SK-N-SH (cell line): ENCODE measurements at places on chromosomes 4 and X. TPM values are rescaled to one million over a fixed set of nuclear protein-coding genes. Genes with fewer than 3 reads are reported as not detected.

DNA sequence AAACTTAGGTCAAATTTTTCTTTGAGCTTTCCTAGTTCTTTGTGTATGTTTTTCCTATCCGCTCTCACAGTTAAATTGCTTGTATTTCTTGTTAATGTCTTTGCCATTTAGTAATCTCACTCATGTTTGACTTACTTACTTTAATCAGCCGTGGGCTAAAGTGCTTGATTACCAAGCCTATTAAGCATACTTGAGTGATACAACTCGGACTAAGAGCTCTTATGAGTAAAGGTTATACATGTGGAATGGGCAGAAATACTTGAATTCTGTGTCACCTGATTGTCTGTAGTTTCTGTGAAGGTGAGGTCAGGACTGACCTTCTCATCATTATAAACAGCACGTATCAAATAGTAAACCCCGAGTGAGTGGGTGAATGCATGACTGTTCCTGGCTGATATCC lies 664.5 kb downstream of the PDHA2 start:
- no peak for DNase-seq

DNA sequence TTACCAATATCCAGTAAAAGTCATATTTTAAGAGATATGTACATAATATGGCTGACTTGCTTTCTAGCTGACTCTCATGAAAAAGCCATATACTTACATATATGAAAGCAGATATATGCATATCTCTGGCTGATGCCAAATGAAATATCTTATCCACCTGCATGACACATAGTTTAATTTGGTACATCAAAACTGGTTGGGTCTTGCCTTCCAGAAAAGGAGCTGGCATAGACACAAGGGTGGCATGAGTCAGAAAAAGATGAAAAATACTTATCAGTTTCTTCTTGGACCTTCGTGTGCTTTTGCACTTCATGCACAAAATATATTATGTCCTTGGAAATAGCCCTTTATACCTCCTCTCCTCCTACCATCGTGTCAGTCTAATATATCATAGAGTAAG lies 32.1 kb downstream of the TIGD4 start:
- DNase-seq = no peak

ACE2 gene
- not detected in 2 replicates for polyA plus RNA-seq

SPOCK3 gene
- not detected in 2 replicates for polyA plus RNA-seq

DNA sequence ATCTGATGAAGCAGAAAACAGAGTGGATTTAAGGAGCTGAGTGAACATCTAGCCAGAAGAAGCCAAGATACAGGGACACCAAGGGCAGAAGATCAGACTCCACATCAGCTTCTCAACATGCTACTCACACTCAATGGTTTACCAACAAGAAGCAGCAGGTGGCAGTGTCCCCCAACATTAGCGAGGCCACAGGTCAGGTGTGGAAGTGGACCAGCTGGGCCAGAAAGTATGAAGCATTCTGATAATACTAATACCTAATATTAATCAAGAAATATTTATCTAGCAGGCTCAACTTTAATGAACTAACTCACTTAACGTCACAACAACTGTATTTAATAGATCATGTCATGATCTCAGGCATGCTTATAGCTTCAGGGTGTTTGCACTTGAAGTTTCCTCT lies 73.4 kb upstream of the TTC29 start:
- peak; percentile 34 for DNase-seq

DNA sequence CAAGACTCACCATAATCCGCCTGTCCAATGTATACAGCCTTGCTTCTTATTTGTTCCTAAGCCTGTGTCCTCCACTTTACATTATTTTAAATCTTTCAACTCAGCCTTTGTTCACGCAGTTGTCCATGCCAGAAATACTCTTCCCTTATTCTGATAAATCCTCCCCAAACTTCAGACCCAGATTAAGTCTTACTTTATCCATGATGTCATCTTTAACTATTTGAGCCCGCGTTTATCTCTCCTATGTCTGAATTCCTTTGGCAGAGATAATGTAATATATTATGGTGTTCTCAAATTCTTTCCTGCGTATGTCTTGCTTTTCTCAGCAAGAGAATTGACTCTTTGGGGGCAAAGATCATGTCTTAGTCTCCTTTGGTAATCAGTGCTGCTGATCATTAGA lies 129.6 kb downstream of the LUZP4 start:
- DNase-seq = no peak

DNA sequence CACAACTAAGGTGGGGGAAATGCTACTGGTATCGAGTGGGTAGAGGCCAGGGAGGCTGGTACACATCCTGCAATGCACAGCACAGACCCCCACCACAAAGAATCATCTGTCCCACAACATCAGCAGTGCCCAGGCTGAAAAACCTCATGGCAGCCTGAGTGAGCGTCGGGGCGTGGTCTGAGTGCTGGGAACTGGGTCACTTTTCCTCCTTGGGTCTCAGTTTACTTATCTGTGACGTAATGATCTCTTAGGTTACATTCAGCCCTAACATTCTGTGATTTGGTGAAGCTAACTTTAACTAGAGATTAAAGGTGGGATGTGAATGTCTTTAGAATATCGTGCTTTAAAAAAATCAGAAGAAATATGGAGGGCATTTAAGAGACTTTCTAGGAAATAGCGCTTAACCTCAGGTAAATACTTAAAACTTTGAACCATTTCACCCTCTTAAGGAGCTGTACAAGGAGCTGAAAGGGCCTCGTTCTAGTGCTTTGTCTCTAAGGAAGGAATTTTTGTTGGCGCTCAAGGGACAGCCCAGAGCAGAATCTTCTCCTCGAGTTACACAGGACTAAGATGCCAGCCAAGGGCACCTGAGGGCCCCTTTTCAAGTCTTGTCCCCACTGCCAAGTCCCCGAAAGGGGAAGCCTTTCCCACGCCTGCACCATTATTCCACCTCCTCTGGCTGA lies 18.1 kb upstream of the TRIM2 start:
- no peak for DNase-seq

ASMT gene
- 0.26 TPM in 1 of 2 replicates, not detected in the other for polyA plus RNA-seq

DNA sequence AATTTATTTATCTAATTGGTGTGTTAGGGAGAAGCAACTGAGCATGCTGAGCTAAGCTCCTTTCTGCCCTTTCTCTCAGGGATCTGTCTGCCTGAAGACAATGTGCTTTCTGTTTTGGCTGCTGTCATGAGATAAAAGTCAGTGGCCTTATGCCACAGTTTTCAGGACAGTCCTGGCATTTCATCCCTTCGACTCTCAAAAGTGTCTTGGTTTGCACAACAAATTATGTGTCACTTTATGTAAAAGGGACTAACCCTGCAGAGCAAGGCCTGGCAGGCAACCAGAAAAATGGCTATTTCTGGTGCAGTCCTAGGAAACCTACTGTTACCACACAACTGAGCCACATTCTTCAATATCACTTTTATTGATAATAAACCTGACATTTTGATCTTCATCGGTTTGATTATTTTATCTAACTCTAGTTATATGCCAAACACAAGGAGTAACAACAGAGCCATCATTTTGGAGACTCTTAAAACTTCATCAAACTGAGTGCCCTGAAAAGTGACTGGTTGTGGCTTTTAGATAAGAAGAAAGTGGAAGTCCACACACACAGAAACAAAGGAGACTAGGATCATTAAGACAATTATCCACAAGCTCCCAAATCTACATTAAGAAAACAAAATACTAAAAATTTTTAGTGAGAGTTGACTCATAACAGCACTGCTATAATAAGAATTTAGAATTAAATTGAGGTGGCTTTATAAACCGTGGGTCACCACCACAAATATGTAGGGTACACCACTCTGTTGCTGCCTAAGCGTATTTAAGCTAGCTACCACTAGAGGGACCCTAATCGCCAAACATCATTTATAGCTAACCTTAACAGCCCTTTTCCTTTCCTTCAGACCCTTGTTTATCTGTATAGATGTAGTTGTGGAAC lies 95.9 kb upstream of the PTPN13 start:
- peak; percentile 47 for DNase-seq

DNA sequence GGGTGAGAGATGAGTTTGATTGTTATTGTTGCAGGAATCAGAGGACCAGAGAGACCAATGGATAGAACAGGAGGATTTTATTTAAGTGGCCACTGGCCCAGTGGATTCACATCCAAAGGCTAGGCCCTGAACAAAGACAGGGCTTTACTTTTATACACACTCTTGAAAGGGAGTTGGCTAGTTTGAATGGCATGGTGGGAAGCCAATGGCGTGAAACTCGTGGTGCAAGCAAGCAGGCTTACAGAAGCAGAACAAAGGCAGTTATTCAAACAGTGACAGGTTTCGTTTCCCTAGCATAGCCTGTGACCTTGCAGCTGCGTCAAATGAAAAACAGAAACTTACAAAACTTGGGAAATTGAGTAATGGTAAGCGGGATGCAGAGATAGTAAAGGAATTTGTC lies 110.2 kb upstream of the PRDX4 start:
- no peak for DNase-seq

- no peak for DNase-seq
These were observed 1153.3 kb upstream of the PABPC4L start for GRCh38 chr4:135354876-135355275.

- peak; percentile 17 for DNase-seq
These were observed 66.4 kb upstream of the NDP start for GRCh38 chrX:44039556-44039955.

DNA sequence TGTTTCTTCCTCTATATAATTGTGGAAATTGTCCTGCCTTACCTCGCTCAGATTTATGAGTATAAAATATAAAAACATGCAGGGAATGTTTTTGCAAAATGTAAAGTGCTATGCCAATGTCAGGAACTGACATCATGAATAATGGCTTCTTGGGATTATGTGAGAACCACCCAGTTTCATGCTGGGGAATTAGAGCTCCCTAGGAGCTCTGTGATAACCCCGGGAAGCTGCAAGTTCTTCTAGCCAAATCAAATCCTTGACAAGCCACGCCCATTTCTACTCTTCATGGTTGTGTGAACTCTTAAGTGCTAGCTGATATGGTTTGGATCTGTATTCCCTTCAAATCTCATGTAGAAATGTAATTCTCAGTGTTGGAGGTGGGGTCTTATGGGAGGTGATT lies 85.9 kb upstream of the PAK3 start:
- no peak for DNase-seq

- peak; percentile 40 for DNase-seq
These were observed 37.0 kb upstream of the ATP6AP2 start for GRCh38 chrX:40543661-40544328.

- DNase-seq = no peak
These were observed 14.8 kb upstream of the RASGEF1B start for GRCh38 chr4:81486502-81486901.

CCKAR gene
- not detected in 2 replicates for polyA plus RNA-seq

NWD2 gene
- not detected in 2 replicates for polyA plus RNA-seq

DNA sequence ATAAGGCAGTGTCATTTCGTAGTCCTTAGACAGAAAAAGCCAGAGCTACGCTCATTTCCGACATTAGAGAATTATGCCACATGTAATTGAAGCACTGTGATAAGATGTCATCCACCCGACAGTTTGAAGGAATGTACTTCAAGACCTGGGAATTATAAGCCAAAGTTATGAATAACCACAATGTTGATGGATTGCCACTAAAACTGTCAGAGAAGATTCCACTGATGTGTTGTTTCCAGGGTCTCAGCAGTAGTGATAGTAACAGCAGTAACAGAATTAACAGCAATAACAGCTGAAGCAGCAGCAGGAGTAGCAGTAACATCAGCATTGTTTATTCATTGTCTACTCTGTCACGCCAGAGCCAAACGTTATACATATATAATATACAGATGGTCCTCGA lies 24.7 kb downstream of the RAB33A start:
- DNase-seq = no peak

GRCh38 chrX:78333521-78333920 lies 6.1 kb upstream of the CYSLTR1 start:
- DNase-seq = no peak

CLNK gene
- not detected in 2 replicates for polyA plus RNA-seq

DNA sequence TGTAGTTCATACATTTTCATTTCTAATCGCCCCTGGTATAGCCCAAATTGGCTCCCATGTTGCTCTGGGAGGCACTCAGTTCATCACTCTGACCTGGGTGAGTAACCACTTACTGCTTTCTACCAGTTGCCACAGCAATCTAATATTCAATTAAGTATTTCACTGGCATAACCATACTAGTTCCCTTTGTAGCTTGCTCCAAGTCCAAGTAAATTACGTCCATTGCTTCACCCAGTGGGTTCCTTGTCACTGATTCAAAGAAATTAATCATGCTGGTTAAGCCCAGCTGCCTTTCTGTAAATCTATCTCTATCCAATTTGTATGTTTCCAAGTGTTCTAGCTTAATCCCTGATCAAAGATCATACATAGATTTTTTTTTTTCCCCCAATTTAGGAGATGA lies 92.0 kb upstream of the CBR4 start:
- DNase-seq = no peak

GRCh38 chr4:472881-473569 lies 25.9 kb downstream of the ZNF721 start:
- DNase-seq = peak; percentile 36

- peak; percentile 23 for DNase-seq
These were observed 15.3 kb downstream of the STAG2 start for GRCh38 chrX:123976706-123977316.

DNA sequence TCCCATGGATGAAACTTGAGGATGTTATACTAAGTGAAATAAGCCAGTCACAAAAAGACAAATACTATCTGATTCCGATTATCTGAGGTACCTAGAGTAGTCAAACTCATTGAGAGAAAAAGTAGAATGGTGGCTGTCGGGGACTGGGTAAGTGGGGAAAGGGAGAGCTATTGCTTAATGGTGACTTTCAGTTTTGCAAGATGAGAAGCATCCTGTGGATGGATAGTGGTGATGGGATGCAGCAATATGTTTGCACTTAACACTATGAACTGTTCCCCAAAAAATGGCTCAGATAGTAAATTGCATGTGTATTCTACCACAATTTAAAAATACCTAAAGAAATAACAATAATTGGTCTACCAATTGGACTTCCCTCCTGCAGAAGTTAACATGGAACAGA lies 181.5 kb downstream of the SHROOM3 start:
- no peak for DNase-seq

GRCh38 chrX:68978255-68978654 lies 149.4 kb downstream of the EFNB1 start:
- DNase-seq = no peak

GRCh38 chr4:161920304-161921052 lies 243.3 kb downstream of the FSTL5 start:
- DNase-seq = no peak

KLHL4 gene
- 0.18 and 0.24 TPM in 2 replicates for polyA plus RNA-seq

DNA sequence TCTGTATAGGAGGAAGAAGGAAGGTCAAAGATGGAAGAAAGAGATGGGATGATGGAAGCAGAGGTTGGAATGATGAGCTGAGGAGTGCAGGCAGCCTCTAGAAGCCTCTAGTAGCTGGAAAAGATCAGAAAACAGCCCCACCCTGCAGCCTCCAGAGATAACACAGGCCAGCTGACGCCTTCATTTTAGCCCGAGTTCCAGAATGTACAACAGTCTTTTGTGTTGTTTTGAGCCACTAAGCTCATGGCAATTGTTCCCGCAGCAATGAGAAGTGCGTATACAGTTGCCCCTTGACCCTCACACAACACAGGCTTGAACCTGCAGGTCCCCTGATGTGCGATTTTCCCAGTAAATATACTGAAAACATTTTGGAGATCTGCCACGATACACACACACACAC lies 72.0 kb downstream of the WFS1 start:
- DNase-seq = no peak

LINC00632 gene
- 0.31 and 1.2 TPM in 2 replicates for polyA plus RNA-seq

GRCh38 chr4:25991340-25991739 lies 77.3 kb downstream of the SMIM20 start:
- DNase-seq = no peak

- DNase-seq = no peak
These were observed 25.2 kb downstream of the ARX start for GRCh38 chrX:24990535-24990934.

UGT8 gene
- not detected in 2 replicates for polyA plus RNA-seq

CACNA1F gene
- not detected in 2 replicates for polyA plus RNA-seq
